Esophagus mucosa (tissue), 1 donor: ENCODE measurements at places on chromosomes 13 and 19.

- no peak for ATAC-seq
Observed at GRCh38 chr19:11017275-11018035, 56.6 kb downstream of the SMARCA4 start.

- ATAC-seq = peak; percentile 37
Observed at GRCh38 chr13:40653527-40654318, 12.7 kb downstream of the FOXO1 start.

DNA sequence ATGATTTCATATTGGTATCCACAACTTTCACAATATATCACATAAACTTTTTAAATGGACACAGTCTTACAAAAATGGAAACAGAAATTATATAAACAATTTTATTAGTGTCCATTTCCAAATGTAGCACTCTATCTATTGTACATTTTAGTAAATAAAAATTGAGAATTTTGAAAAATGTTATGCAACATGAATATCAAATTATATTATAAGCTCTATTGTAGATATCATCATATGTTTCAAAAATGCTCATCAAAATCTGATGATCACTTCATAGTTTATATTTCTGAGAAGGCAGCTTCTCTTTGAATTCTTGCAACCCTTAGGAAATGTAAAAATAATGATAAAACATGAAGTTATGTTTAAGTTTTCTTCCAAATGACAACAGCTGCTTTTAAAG, 1928.6 kb downstream of the PCDH9 start:
- ATAC-seq = no peak

DNA sequence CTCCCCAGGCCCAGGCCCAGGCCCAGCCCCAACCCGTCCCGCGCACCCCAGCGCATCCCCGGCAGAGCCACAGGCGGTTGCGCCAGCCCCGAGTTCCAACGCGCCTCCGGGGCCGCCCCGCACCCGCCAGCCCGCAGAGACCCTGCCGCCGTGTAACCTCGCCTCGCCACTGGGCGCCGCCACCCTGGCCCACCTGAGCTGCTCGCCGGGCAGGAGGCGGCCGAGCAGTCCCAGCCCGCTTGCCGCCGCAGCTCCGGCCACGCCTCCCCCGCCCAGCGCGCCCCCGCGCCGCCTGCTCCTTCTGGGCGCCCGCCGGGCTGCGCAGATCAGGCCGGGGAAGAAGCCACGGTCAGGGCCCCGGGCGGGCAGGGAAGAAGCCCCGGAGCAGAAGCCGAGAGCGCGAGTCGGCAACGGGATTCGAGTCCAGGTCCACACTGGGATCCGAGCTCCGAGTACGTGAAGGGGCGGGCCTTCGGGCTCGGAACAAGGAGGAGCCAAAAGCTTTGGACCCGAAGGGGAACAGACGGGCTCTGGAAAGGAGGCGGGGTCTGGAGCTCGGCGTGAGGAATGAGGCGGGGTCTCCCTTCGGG, at the start of gene MBOAT7:
Gene MBOAT7, minus strand, starts transcription at position 436 of the 590 bp plus-strand sequence. CDS start 1,072 bp downstream, outside the sequence.
- ATAC-seq = peak; percentile 4

- no peak for ATAC-seq
Observed at GRCh38 chr19:47097396-47098201, 16.0 kb downstream of the ZC3H4 start.

- ATAC-seq = no peak
Observed at GRCh38 chr13:102812611-102813287, 13.8 kb downstream of the BIVM start.

DNA sequence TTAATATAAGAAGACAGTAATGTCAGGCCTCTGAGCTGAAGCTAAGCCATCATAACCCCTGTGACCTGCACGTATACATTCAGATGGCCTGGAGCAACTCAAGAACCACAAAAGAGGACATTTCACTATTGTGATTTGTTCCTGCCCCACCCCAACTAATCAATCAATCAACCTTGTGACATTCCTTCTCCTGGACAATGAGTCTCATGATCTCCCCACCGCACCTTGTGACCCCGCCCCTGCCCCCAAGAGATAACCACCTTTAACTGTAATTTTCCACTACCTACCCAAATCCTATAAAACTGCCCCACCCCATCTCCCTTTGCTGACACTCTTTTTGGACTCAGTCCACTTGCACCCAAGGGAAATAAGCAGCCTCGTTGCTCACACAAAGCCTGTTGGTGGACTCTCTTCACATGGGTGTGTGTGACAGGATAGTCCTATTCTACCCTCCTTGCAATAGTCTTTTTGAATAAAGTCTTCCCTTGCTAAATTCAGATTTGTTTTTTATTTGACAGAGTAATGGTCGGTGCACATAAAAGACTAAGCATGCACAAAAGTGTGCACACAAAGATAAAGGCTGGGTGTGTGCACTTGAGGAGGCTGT, 14.0 kb downstream of the CD70 start:
- ATAC-seq = peak; percentile 70

GRCh38 chr19:2624537-2625091, 77.9 kb downstream of the GNG7 start:
- peak; percentile 13 for ATAC-seq

- peak; percentile 5 for ATAC-seq
Observed at GRCh38 chr19:46372901-46373490, 26.1 kb downstream of the PPP5C start.

GRCh38 chr19:58406818-58407657, 1.4 kb upstream of the ZNF584 start:
- peak; percentile 3 for ATAC-seq

DNA sequence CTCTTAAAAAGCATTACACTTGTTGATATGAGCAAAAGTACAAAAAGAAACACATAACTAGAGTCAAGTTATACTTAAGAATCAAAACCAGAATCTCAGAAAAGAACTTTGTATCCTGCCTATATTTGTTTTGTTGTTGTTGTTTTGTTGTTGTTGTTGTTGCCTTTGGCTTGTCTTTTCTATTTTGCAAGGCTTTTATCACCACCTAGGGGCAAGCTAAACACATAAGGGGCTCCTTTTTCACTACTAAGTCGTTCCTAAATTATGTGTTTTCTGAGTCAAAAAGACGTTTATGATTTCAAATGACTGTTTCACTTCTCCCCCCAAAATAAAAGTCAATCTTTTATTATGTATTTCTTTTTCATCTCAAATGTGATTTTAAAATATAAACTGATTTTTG, 250.2 kb downstream of the RBM26 start:
- ATAC-seq = no peak

- no peak for ATAC-seq
Observed at GRCh38 chr19:44668985-44669764, 2.1 kb upstream of the CEACAM19 start.

- ATAC-seq = peak; percentile 9
Observed at GRCh38 chr19:1130771-1131717, 27.2 kb downstream of the GPX4 start.

- no peak for ATAC-seq
Observed at GRCh38 chr13:84605927-84606326, 723.7 kb upstream of the SLITRK1 start.

DNA sequence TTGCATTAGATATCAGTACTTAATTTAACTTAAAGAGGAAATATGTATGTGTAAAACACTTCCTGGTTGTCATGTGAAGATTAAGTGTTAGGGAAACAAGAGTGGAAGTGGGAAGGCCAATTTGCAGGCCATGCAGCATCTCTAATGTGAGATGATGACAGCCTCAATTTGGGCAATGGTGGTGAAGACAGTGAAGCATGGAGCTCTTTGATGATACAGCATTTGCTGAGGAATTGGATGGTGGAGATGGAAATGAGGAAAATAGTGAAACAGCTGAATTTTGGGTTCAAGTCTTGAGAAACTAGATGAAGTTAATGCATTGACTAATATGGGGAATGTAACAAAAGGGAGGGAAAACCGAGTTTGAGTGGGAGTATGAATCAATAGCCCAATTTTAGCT, 231.7 kb upstream of the MIR17HG start:
- no peak for ATAC-seq

GRCh38 chr19:6313398-6313969, 19.9 kb downstream of the ACER1 start:
- ATAC-seq = no peak
